SW 1271 (cell line): ENCODE measurements at places on chromosomes 2 and 18.
A peak's percentile ranks its signal among the peaks of the same experiment; 100 is the strongest.

DNA sequence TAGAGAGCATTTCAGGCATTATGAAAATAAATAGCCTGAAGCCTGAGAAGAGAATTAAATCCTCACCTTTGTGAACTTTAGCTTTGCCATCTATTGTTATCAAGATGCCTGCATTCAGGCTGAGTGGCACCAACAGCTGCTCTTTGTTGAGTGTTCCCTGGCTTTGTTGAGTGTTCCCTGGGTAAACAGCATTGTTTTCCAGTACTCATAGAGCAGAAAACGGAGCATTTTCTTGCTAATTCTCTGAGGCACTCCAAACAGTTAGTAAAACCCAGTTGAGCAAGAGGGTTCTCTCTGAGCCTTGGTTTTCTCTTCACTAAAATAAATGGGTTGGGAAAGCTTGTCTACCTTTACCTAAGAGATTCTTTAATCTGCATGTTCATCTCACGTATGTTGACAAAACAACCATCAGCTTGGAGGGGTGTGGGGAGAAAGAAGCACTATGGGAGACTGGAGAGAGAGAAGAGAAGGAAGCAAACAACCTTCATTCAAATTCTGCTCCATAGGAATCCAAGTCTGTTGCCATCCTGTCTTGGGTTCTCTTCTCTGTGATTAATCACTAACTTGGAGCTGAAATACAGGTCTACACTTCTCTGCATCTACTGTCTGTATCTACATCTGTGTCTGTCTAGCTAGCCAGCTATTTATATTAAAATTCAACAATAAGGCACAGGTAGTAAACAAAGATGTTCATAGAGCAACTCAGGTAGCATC is 567.0 kb upstream of the SOX11 start:
- DNase-seq = no peak

GRCh38 chr18:76488190-76488589 is 6.9 kb downstream of the ZNF516 start:
- DNase-seq = no peak

DNA sequence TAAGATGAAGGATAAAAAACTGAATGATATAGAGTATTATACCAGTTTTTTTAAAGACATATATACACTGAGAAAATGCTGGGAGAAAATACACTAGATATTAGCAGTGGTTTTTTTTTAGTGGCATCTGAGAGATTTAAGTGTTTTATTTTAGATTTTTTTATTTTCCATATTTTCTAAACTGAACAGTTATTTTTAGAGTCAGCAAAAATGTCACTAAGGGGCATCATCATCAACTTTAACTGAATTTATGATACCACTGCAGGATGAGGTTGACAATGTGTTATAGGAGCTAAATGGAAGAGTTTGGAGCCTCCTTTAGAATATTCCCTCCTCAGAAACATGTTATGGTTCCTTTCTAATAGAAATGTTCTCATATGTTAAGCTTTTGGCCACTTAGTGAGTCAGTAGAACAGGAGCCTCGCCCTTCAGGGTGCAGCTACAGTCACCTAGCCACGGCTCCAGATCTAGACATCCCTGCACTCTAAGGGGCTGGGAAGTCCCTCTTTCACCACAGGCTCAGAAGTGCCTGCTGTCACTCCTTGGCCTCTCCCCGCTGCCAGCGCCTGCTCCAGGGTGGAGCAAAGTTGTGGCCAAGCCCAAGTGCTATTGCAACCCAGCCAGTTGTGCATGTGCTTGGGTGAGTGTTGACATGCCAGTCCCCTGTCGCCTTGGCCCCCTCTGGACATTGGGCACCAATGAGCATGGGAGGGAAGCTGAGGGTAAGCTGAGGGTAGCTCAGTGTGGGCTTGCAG is 210.7 kb upstream of the RASGRP3 start:
- no peak for DNase-seq

- no peak for DNase-seq
These were observed 106.4 kb downstream of the PID1 start for GRCh38 chr2:229164545-229165249.

GRCh38 chr2:129181433-129181832 is 798.0 kb upstream of the RAB6C start:
- DNase-seq = no peak

- no peak for DNase-seq
These were observed 70.7 kb downstream of the MYCN start for GRCh38 chr2:16010951-16011620.

DNA sequence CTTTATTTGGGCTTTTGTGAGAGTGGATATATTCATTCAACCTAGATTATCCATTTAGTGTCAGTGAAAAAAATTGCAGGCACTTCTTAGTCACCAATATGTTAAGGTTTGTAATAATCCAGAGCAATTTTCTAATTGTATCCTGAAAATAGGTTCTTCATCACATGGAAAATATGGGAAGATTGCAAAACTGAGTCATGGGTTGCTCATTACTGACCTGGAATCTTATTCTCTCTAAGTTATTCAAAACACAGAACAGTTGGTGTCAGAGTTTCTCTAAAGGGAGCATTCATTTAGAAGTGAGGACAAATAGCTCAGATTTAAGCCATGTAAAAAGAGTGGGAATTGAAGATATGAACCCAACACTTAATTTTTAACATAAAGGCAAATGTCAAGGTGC is 181.3 kb downstream of the IKZF2 start:
- DNase-seq = no peak

GRCh38 chr2:31933066-31933465 is 77.7 kb downstream of the MEMO1 start:
- no peak for DNase-seq

DNA sequence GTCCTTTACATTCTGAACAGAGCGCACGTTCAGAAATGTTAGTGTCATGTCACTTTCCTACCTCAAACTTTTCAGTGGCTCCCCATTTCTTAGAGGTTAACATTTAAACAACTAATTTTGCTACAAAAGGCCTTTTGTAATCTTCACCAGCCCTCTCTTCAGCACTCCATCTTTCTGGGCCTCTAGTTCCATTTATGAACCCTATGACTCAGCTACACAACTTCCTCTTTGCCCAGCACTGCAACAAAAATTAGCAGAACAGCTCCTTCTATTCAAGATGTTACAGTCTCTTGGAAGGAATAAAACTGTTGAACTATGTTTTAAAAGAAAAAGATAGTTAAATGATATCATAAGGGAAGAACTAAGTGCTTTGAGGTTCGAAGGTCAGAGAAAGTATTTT is 139.9 kb downstream of the VWC2L start:
- DNase-seq = no peak

- no peak for DNase-seq
These were observed 54.5 kb upstream of the NEMP2 start for GRCh38 chr2:190589008-190589407.

GRCh38 chr2:100819370-100820272 is at the start of gene NPAS2:
Gene NPAS2 (plus strand): TSS chr2:100820139. CDS start chr2:100904755, 84,616 bp downstream.
- DNase-seq = no peak

DNA sequence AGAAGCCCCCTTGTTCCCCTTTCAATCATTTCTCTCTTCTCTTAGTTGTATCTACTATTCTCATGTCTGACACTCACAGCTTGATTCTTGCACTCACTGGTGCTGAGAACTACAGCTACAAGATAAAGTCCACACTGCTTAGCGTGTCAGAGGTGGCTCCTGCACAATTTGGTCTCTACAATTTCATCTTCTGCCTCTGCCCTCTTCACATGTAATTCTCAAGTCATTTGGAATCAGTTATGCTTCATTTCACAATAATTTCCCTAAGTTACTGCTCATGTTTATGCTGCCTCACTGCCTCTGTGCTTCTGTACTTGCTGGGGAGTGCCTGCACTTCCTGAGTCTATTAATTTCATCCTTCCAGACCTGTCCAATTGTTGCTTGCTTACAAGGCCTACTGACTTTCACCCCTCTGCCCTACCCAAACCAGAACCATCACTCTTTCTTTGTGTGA is 11.6 kb upstream of the NAB1 start:
- no peak for DNase-seq

DNA sequence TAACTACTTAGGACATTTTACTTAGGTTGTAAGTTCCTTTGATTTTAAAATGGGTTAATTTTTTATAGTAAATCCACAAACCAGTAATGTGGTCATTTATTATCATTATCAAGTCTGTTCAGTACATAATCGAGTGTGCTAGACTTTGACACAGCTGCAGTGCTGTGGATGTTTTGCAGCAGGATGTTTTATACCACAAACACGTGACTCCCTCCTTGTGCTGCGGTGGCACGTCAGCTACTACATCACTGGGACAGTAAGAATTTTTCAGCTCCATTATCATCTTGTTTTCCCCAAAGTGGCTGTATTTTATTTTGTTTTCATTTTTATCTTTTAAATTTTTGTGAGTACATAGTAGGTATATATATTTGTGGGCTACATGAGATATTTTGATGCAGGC is 70.0 kb downstream of the ATP9B start:
- DNase-seq = no peak

- no peak for DNase-seq
These were observed 24.3 kb upstream of the RESP18 start for GRCh38 chr2:219356834-219357233.

- no peak for DNase-seq
These were observed 3.1 kb downstream of the STK39 start for GRCh38 chr2:168244318-168244717.

DNA sequence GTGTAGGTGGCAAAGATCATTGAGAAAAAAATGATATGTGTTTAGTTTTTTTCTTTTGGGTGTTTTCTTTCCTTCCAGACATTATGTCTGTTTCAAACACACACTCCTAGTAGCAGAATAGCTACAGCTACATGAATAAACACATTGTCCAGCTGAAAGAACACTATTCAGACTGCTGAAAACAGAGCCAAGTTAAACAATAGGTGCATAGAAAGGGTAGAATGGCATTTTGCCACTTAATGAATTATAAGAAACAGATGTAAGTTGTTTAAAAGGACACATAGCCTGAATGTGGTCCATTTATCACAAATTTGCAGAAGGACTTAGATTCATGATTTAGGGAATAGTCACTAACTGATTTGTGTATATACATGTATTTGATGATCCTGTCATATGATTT is 20.1 kb downstream of the CTLA4 start:
- no peak for DNase-seq

- DNase-seq = no peak
These were observed 62.3 kb upstream of the ACYP2 start for GRCh38 chr2:54052825-54053718.

DNA sequence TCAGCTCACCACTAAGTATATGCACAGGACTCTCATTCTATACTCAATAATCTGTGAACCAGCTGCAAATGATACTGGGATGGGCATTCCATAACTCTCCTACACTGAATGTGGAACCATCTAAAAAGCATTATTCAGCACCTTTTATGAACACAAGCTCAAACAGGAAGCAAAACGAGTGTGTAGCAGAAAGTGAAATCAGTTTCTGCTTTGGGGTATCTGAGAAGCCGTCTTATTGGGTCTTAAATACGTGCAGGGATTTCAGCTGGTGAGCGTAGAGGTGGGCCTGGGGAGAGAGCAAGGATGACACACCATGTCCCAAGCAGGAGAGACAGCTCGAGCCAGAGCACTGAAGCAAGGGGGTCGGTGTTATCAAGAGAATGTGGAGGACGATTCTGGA is 120.0 kb upstream of the TTN start:
- no peak for DNase-seq

DNA sequence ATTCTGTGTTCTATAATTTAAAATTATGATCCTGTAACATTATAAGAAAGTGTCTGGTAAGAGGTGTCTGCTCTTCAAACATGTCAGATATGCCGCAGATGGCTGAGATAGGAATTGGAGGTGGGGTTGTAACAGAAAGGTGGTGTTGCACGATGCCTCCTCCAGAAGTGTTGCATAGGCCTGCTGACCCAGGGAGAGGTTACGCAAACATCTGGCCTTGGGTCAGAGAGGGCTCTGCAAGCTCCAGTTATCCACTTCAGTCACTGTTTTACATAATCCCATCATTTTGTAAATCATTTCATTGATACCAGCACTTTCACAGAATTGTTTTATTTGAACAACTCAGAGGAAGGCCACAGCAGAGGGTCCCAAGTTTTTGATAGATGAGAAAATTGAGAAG is 256.5 kb downstream of the OSR1 start:
- no peak for DNase-seq

- no peak for DNase-seq
These were observed 3.9 kb upstream of the ID2 start for GRCh38 chr2:8677646-8678592.

DNA sequence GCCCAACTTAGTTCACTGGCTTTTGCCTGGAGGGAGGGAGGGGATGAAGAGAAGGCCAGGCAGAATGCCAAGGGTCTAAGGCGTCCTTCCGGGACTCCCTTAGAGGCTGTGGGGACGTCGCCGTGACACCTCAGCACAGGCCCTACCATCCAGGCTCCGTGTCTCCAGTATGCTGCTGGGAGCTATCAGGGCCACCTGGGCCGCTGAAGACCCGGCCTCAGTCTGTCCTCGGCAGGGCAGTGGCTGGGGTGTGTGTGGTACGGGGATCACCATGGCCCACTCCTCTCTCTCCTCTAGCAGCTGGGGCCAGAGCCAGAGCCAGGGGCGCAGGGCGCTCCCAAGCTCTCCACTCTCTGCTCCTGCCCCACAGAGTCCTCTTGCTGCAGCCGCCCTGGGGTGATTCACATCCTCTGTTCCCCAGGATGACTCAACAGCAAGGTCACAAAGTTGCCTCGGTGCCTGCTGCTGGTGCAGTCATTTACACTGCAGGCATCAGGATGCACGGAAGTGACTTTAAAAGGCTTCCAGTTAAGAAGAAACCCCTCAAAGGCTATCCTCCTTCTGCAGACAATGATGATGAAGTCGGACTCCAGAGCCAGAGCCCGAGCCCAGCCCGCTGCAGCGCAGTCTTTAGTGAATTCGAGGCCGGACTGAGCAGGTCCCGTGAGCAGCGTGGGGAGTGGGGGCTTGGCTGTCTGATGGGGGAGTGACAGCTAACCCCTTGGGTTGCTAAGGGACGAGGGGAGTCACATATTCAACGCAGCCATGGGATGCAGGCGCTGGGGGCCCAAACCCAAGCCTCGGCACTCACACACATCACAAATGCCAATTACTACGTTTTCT is 31.9 kb downstream of the SNORC start:
- DNase-seq = peak; percentile 74

GRCh38 chr2:114659880-114660279 is 217.4 kb downstream of the DPP10 start:
- no peak for DNase-seq

- DNase-seq = no peak
These were observed 189.5 kb downstream of the CTIF start for GRCh38 chr18:48728204-48728833.

DNA sequence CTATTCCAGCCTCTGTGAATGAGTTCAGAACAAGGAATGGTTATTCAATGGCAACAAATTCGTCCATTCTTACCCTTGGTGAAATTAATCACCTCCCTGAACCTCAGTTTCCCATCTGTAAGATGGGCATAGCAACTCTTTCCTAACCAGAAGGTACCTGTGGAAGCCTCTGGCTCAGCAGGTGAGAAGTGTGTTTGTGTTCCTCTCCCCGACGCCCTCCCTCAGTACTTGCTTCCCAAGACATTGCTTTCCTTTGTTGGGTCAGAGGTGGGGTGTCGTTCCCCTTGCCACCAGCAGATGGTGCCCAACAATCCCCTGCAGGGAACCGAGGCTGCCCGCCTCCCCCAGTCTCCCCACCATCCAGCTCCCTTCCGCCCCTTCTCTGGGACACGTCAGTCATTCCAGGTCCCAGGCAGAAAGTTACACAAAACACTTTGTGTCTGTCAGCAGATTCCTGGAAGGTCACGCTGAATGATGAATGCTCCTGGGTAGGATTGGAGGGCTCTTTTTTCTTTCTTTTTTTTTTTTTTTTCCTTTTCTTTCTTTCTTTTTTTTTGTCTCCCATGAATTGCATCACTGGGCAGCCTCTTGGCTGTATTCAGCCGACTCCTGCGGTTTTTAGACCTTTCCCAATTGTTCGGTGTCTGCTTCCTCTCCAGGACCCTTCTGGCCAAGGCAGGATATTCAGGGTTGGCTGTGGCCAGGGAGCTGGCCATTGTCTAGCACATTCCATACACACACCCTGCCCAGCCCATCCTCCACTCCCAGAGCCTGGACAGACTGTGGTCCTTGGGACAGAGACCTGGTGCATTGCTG is 117.3 kb downstream of the LPIN1 start:
- peak; percentile 58 for DNase-seq
